ENCODE measurements at places on chromosomes 1 and 21.

GRCh38 chr1:197937892-197938291 lies 20.7 kb downstream of the LHX9 start:
- no peak for DNase-seq

DNA sequence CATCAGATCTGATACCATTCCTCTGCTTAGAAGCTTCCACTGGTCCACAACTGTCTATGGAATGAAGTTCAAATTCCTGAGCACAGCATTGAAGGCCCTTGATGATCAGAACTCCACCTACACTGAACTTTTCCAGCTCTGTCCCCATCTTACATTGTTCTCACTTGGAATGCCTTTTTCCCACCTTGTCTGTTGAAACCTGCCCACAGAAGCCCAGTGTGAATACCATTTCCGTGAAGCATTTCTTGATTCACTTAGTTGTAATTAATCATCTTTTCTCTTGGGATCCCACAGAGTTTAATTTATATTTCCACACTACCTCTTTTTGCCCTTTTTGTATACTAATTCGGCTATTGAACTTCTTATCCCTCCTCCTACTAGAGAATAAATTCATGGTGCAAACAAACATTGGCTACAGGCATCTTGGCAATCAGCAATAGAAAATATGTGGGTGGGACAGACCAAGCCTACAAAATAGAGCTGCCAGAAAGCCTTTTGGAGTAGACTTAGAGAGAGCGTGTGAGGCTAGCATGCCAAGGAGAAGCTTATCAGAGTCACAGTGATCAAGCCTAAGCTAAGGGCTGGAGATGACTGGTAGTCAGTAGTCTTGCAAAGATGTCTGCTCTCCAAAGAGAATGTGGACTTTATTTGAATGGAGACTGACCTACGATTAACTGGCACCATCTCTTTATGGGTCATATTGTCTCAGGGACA lies 26.1 kb downstream of the NHLH2 start:
- no peak for DNase-seq

DNA sequence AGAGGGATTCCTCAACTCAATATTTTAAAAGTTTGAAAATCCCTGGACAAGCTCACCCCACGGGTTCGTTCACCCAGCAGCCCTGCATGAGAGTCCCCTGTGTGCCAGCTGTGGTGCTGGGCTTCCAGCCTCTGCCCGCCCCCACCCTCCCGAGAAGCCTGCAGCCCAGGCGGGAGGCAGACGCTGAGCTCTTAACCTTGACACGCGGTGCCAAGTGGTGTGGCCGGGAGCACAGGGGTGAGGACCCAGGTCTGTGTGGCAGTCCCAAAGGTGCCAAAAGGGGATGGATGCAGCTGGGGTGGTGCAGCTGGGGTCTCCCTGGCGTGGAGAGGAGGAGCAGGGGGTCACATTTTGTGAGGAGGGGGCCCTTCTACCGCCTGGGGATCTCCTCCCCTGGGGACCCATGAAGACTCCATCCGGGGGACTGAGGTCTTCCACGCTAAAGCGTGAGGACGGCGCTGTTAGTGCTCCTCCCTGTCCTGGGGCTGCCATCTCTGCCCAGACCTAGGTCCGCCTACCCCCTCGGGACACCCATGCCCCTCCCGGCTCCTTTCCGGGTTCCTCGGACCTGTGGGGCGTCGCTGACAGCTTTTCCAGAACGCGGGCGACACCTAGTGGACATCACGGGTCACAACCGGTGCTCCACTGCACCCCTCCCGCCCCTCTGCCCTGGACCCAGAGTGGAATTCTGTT lies 12.9 kb downstream of the PLA2G2F start:
- peak; percentile 72 for DNase-seq

- DNase-seq: peak; percentile 85
Observed at GRCh38 chr1:65264197-65264929, 45.0 kb upstream of the DNAJC6 start.

- no peak for DNase-seq
Observed at GRCh38 chr1:220239966-220240365, 32.3 kb downstream of the RAB3GAP2 start.

DNA sequence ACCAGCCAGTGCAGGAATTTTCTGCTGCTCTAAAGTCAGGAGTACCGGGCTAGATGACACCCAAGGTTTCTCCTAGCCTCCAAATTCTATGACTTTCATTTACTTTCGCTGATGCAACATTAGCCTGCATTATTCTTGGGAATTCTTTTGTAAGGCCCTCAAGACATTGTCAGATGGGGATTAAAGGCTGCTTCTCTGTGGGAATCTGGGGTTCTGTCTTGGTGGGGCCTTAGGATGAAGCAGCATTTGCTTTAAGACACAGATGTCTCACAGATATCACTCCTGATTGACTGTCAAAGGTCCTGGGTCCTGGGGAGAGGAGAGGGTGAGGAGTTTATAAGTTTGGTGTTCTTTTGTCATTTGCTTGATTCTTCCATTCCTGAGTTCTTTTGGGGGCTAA lies 11.6 kb downstream of the PKP1 start:
- DNase-seq: no peak

DNA sequence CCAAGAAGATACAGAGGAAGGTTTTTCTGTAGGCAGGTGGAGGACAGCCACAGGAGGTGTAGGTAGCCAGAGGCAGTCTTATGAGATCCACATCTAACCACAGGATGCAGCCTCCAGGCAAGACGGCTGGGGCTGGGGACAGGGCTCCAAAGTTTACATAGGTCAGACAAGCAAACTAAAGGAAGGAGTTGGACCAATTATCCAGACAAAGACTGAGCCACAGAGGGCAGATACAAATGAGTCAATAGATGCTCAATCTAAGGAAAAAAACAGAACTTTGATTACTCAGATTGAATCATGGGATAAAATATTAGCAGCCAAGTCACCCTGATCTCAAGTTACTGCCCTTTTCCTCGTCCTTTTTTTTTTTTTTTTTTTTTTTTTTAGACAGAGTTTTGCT lies 91.6 kb downstream of the RGS7 start:
- DNase-seq: no peak

DNA sequence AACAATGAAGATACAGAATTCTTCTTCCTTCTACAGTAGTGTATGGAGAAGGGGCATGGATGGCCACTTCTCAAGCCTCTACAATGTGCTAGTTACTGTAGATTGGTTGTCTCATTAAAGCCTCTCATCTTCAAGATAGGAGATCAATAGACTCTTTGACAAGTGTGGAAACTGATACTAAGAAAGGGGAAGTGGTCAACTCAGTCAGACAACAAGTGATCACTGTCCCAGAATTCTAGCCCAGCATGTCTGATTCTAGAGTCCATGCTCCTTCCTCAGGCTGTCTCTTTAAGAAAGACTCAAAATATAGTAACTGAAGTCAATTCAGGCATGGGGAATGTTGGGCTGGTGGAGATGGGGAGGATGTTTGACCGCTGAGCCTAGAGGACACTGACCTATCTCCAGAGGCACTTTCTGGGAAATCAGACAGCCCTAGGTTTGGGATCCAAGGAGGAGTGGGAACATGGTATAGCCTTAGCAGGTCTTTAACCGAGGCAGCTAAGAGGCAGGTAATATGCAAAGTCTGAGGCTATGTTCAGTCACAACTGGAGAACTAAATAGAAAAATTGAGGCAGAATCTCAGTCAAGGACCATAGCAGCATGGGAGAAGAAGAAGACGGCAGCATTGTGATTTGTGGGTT lies 39.3 kb upstream of the EYA3 start:
- DNase-seq: no peak

DNA sequence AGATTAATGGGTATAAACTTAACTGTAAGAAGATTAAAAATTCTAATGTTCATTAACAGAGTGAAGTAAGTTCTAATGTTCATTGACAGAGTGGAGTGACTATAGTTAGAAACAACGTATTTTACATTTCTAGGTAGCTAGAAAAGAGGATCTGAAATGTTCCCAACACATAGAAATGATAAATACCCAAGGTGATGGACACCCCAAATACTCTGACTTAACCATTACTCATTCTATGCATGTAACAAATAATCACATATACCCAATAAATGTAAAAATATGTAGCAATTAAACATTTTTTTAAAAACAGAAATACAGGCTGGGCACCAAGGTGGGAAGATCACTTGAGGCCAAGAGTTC lies 62.1 kb downstream of the ABL2 start:
- DNase-seq: no peak

DNA sequence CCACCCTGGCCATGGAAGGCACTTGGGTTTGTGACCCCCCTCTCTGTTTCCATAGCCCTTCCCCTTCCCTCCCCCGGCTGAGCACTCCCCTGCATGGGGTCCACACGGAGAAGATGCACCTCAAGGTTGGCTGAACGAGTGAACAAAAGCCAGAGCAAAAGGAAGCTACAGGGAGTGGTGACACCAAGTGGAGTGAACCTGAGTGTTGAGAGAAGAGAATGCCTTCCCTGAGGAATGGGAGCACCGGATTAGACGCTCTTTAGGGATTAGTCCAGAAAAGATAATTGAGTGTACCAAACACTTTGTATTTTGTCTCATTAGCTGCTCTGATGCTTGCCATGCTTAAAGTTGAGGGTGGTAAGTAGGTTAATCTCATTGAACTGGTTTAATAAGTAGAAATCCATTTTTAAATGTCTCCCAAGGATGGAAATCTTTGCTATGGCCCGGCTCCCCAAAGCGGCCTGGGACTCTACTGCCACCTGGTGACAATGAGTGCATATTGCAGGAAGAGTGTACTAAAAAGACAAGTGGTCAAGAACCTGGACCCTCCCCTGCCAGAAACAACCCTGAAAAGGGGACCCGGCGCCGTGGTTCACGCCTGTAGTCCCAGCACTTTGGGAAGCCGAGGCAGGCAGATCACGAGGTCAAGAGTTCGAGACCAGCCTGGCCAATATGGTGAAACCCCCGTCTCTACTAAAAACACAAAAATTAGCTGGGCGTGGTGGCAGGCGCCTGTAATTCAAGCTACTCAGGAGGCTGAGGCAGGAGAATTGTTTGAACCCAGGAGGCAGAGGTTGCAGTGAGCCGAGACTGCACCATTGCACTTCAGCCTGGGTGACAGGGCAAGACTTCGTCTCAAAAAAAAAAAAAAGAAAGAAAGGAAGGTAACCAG lies 150.6 kb upstream of the ZC3H12A start:
- DNase-seq: no peak

DNA sequence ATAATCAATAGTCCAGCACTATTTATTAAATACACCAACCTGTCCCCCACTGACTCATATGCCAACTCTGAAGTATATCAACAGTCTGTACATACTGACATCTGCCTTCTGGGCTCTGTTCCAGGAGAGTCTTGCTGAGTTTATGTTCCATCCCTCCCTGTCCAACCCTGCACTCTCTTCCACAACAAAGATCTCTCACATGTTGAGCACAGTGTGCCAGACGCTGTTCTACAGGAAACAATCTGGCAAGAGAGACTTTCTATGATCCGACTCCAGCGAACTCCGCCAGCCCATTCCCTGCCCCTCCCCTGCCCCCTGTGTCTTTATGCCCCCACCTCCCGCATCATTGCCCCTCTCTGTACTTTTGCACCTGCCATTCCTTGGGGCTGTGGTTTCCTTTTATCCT lies 3.4 kb downstream of the LACTBL1 start:
- peak; percentile 77 for DNase-seq

GRCh38 chr1:86345042-86345441 lies 51.1 kb downstream of the ODF2L start:
- DNase-seq: no peak

- no peak for DNase-seq
Observed at GRCh38 chr1:30887485-30888315, 20.9 kb downstream of the SDC3 start.
